Left lung (tissue), 14 donors: ENCODE measurements at places on chromosomes 2 and 18. TPM values are rescaled to one million over a fixed set of nuclear protein-coding genes. Genes with fewer than 3 reads are reported as not detected.

- H3K27ac ChIP-seq, result no peak overlapping the region
- DNase-seq, result no peak
- no peaks in the 10 kb centered on the region for H3K36me3 ChIP-seq
- H3K4me1 ChIP-seq, result no peaks in the 10 kb centered on the region
- H3K4me3 ChIP-seq, result no peak overlapping the region
- H3K27me3 ChIP-seq, result no peaks in the 10 kb centered on the region
Observed at GRCh38 chr2:61995515-61995914, 90.0 kb downstream of the COMMD1 start.

GRCh38 chr2:177284531-177284930, 20.0 kb upstream of the NFE2L2 start:
- H3K4me3 ChIP-seq, result no peak overlapping the region
- no peak overlapping the region for H3K27ac ChIP-seq
- DNase-seq, result no peak
- no peaks in the 10 kb centered on the region for H3K36me3 ChIP-seq
- peaks cover 27% of the 10 kb centered on the region for H3K4me1 ChIP-seq

DNA sequence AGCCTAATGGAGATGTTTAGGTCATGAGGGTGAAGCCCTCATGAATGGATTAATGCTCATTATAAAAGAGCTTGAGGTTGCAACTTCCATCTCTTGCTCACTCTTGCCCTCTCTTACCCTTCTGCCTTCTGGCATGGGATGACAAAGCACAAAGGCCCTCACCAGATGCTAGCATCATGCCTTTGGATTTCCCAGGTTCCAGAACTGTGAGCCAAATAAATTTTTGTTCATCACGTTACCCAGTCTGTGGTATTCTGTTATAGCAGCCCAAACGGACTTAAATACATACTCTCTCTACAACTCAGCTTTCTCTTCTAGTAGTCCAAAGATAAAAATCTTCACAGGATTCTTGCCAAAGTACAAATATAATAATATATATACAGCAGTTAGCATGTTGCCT, 75.8 kb downstream of the LNPK start:
- no peak for DNase-seq
- no peaks in the 10 kb centered on the region for H3K4me1 ChIP-seq
- H3K27ac ChIP-seq, result no peak overlapping the region

- no peak overlapping the region for H3K4me3 ChIP-seq
- no peaks in the 10 kb centered on the region for H3K36me3 ChIP-seq
Observed at GRCh38 chr18:8084160-8084559, 517.0 kb downstream of the PTPRM start.

DNA sequence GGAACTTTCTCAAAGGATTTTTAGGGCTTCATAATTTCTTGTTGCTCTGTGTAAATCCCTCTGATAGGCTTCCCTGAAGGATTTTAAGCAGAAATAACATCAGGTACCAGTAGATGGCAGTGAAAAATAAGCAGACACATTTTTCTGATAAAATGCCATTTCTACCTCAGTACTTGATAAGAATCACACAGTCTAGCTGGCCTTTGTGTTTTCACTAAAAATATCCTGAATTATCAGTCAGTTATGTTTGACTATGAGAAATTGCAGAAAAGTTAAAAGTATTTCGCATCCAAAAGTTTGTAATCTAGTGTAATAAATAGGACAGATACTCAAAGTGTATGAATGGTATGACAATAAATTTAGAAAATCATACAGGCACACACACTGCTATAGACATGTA, 68.7 kb downstream of the DNAJC10 start:
- DNase-seq, result no peak
- no peak overlapping the region for H3K4me3 ChIP-seq
- H3K27ac ChIP-seq, result no peak overlapping the region
- no peaks in the 10 kb centered on the region for H3K4me1 ChIP-seq
- H3K27me3 ChIP-seq, result no peaks in the 10 kb centered on the region

- H3K36me3 ChIP-seq, result no peaks in the 10 kb centered on the region
- H3K27me3 ChIP-seq, result peaks cover 18% of the 10 kb centered on the region
- H3K4me1 ChIP-seq, result no peaks in the 10 kb centered on the region
- no peak overlapping the region for H3K4me3 ChIP-seq
Observed at GRCh38 chr18:76658627-76659026, 163.6 kb upstream of the ZNF516 start.

- no peak overlapping the region for H3K27ac ChIP-seq
- DNase-seq, result peak; percentile 70
- H3K4me1 ChIP-seq, result no peaks in the 10 kb centered on the region
- peak overlapping the region; percentile 13 for H3K4me3 ChIP-seq
- no peaks in the 10 kb centered on the region for H3K36me3 ChIP-seq
Observed at GRCh38 chr2:25521665-25522387, 151.6 kb downstream of the DTNB start.

DNA sequence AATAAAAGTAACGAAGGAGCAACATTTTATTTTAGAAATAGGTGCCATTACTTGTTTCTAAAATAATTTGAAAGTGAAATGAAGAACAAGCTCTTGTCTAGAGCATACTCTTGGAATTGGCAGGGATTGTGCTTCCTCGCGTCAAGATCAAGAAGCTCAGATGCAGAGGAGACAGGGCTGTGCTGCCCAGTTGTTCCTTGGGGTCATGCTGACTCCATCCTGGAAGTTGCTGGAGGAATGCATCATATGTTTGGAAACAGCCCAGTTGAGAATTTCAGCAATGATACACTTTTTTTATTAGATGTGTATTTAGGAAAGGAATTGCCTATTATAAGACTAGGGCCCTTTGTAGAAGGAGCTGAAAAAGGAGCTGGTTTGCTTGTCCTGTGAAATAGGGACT, 17.2 kb downstream of the LTBP1 start:
- no peaks in the 10 kb centered on the region for H3K4me1 ChIP-seq
- no peak overlapping the region for H3K4me3 ChIP-seq
- H3K27ac ChIP-seq, result no peak overlapping the region
- no peak for DNase-seq

- H3K4me3 ChIP-seq, result no peak overlapping the region
- no peaks in the 10 kb centered on the region for H3K27me3 ChIP-seq
- no peaks in the 10 kb centered on the region for H3K36me3 ChIP-seq
- H3K4me1 ChIP-seq, result no peaks in the 10 kb centered on the region
- no peak overlapping the region for H3K27ac ChIP-seq
Observed at GRCh38 chr2:178152033-178152432, 39.8 kb downstream of the RBM45 start.

DNA sequence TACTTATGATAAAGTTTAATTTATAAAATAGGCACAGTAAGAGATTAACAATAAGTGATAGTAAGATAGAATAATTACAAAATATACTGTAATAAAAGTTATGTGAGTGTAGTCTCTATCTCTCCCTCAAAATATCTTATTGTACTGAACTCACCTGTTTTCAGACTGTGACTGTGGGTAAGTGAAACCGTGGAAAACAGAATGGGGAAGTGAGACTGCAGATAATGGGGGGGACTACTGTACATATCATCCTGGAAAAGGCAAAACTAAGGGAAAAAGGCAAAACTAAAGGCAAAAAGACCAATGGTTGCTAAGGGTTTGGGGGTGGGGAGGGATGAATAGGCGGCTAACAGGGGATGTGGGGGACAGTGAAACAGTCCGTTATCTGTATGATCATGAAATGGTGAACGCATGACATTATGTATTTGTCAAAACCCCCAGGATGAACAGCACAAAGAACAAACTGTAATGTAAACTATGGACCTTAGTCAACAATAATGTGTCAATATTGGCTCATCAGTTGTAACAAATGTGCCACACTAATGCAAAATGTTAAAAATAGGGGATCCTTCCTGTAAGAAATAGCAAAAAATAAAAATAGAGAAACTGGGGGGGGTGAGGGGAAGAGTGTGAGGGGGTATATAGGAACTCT, 93.8 kb downstream of the EPB41L3 start:
- no peak overlapping the region for H3K27ac ChIP-seq
- no peaks in the 10 kb centered on the region for H3K4me1 ChIP-seq
- H3K4me3 ChIP-seq, result no peak overlapping the region
- no peak for DNase-seq
- no peaks in the 10 kb centered on the region for H3K36me3 ChIP-seq

- H3K27me3 ChIP-seq, result no peaks in the 10 kb centered on the region
- H3K4me3 ChIP-seq, result no peak overlapping the region
Observed at GRCh38 chr2:4959219-4959618, 733.0 kb upstream of the SOX11 start.

DNA sequence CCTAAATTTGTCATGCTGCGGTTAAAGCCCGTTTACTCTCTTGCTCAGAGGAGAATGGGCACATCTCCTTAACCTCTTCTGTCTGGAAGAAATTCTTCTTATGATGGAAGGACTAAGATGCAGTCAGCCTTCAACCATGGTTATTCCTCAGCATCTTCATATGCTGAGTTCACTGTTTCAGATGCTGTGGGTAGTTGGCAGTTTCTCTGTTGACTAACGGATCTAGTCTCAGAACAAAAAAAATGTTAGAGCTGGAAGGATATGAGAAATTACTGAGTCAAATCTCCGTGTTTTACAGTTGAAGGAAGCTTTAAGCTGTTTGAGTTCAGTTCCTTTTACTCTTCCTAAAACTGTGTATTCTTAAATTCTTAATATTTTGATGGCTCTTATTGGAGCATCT, 43.6 kb upstream of the PGAP1 start:
- H3K27ac ChIP-seq, result no peak overlapping the region
- H3K27me3 ChIP-seq, result no peaks in the 10 kb centered on the region
- no peak overlapping the region for H3K4me3 ChIP-seq
- no peaks in the 10 kb centered on the region for H3K4me1 ChIP-seq
- DNase-seq, result no peak
- no peaks in the 10 kb centered on the region for H3K36me3 ChIP-seq

- H3K27ac ChIP-seq, result peak overlapping the region; percentile 90
- peak overlapping the region; percentile 43 for H3K4me3 ChIP-seq
- no peak for DNase-seq
- H3K36me3 ChIP-seq, result peaks cover 34% of the 10 kb centered on the region
- H3K4me1 ChIP-seq, result peaks cover 47% of the 10 kb centered on the region
Observed at GRCh38 chr2:127884436-127884835, 1.3 kb downstream of the AMMECR1L start.

DNA sequence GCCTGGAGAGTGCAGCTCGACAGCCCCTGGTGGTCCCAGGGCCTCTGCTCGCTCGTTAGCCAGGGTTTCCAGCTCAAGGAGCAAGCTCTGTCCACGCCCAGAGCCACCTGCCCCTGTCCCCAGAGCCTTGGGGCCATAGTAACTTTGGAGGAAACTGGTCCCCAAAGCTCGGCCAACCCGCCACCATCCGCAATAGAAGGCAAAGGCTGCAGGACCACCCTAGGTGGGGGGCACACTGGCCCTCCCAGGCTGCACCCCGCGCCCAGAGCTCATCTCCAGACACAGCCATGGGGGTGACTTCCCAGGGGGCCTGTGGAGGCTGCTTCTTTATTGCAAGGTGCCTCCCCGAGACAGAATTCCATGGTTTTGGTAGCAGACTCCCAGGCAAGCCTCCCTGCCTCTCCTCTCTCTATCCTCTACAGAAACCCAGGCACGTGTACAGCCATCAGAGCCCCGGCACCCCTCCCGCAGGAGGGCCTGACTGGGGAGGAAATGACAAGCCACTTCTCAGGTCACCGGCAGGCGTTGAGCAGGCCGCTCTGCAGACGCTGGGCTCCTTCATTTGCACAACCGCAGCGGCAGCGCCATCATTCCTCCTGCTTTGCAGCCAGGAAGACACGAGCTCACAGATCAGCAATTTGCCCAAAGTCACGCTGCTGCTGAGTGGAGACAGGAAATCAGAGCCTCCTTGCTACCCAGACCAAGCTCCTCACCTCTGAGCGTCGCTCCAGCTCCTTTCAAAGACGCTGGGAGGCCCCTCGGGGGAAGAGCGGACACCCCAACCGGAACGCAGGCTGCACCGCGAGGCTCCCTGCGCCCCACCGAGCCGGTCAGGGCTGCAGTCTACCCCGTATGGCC, 80.2 kb downstream of the NDUFA10 start:
- no peak overlapping the region for H3K27ac ChIP-seq
- no peak for DNase-seq
- peaks cover 10% of the 10 kb centered on the region for H3K4me1 ChIP-seq
- H3K4me3 ChIP-seq, result no peak overlapping the region

- DNase-seq, result no peak
- H3K27me3 ChIP-seq, result no peaks in the 10 kb centered on the region
- H3K4me3 ChIP-seq, result no peak overlapping the region
- no peak overlapping the region for H3K27ac ChIP-seq
- no peaks in the 10 kb centered on the region for H3K4me1 ChIP-seq
Observed at GRCh38 chr2:58896638-58897037, 655.5 kb upstream of the FANCL start.

GRCh38 chr2:105496271-105496670, 97.4 kb upstream of the FHL2 start:
- H3K4me1 ChIP-seq, result no peaks in the 10 kb centered on the region
- no peaks in the 10 kb centered on the region for H3K36me3 ChIP-seq
- no peak overlapping the region for H3K27ac ChIP-seq
- H3K27me3 ChIP-seq, result no peaks in the 10 kb centered on the region
- no peak overlapping the region for H3K4me3 ChIP-seq
- no peak for DNase-seq

- H3K4me1 ChIP-seq, result no peaks in the 10 kb centered on the region
- no peak overlapping the region for H3K4me3 ChIP-seq
- no peak for DNase-seq
- no peaks in the 10 kb centered on the region for H3K36me3 ChIP-seq
- peaks cover 10% of the 10 kb centered on the region for H3K27me3 ChIP-seq
Observed at GRCh38 chr2:236894791-236895190, 190.9 kb upstream of the COPS8 start.

- no peak for DNase-seq
- H3K4me1 ChIP-seq, result peaks cover 10% of the 10 kb centered on the region
- H3K27me3 ChIP-seq, result no peaks in the 10 kb centered on the region
- no peak overlapping the region for H3K4me3 ChIP-seq
- H3K27ac ChIP-seq, result peak overlapping the region; percentile 83
Observed at GRCh38 chr2:105804266-105804665, 59.6 kb downstream of the NCK2 start.

DNA sequence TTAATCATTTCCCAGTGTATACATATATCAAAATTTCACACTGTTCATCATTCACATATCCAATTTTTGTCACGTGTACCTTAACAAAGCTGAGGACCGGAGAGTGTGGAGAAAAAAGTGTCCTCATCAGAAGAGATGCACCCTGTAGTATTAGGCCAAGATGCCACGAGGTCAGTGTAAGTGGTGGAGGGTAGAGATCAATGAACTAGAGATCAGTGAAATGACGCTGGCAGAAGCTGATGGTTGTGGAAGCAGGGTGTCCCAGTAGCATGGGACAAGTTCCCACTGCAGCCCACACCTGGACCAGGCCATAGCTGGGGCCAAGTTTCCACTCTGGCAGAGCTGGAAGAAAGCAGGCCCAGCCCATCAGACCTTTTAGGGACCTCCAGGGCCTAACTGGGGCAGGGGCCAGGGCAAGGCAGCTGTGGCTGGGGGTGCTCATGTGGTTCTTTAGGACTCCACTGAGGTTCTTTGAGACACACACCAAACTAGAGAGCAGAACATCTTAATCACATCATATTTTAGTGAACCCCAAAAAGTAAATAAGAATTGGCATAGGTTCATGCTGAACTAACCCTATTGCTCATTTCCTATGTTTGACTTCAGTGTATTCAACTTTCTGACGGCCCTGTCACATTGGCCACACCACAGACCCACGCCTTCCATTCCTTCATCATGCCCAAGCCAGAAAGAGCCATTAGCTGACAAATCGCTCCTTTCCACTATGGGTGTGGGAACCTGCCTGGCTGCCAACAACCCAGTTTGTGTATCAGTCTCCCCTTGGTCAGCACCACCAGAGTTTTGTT, 21.6 kb upstream of the GPR55 start:
- H3K27me3 ChIP-seq, result no peaks in the 10 kb centered on the region
- no peaks in the 10 kb centered on the region for H3K4me1 ChIP-seq
- H3K36me3 ChIP-seq, result no peaks in the 10 kb centered on the region
- no peak overlapping the region for H3K4me3 ChIP-seq
- H3K27ac ChIP-seq, result no peak overlapping the region
- DNase-seq, result no peak

The ADI1 gene
- 83.8 TPM for total RNA-seq

The CENPA gene
- 0.99 TPM for total RNA-seq
